T-helper 22 cell (primary cell): ENCODE measurements at places on chromosomes 7 and 10.
A peak's percentile ranks its signal among the peaks of the same experiment; 100 is the strongest.

- peak; percentile 21 for DNase-seq
Measured at GRCh38 chr7:140403878-140404564, at the start of gene RAB19. TSS of gene RAB19 (plus strand) at chr7:140404058. CDS start at chr7:140407647, 3,589 bp downstream.

DNA sequence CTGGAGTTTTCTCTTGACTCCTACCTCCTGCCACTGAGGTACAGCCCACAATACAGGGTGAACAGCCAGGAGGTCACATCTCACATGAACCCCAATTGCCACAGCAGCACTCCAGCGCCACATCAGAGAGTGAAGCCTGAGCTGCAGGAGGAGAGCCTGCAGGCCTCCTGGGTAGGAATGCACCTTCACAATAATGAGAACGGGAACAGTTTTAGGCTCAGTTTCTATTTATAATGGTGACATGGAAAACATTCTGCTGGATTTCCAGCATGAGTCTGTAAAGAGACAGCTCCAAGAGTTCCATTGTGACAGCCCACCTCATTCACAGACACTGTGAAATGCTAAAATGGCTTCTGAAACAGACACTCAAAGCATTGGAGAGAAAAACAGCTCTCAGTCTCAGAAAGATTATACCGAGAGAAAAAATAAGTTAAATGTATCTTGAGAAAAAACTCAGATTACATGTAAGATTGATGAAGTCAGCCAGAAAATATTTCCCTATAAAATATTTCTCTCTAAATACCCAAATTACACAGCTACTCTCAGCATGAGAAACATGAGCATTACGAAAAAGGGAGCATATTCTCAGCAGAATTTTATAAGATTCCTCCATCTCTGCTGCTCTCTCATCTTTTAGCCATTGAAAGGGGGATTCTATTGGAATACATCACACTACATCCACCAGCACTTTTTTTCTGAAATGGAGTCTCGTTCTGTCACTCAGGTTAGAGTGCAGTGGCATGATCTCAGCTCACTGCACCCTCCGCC, 11.3 kb downstream of the ZNF680 start:
- DNase-seq: no peak

- DNase-seq: peak; percentile 75
Measured at GRCh38 chr7:151008511-151009323, 15.6 kb downstream of the ATG9B start.

DNA sequence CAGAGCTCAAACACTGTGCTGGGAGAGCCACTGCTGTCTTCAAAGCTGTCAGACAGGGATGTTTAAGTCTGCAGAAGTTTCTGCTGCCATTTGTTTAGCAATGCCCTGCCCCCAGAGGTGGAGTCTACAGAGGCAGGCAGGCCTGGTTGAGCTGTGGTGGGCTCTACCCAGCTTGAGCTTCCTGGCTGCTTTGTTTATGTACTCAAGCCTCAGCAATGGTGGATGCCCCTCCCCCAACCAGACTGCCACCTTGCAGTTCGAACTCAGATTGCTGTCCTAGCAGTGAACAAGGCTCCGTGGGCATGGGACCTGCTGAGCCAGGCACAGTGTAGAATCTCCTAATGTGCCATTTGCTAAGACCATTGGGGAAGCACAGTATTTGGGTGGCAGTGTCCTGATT, 4.6 kb upstream of the CYP2C19 start:
- DNase-seq: no peak

DNA sequence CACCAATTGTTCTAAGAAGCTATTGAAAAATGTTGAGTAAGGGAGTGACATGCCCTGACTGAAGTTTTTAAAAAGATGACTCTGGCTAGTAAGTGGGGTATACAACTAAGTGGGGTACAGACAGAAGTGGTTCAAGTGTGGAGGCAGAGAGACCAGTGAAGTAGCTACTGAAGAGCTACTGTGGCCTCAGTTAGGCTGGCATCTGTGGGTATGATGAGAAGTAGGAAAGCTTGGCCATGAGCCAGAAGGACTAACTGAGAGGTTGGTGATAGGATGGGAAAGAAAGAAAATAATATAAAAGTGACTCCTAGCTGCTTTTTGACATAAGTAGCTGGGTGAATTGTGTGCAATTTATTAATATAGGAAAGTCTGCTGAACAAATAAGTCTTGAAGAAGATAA, 176.6 kb downstream of the SEMA3D start:
- no peak for DNase-seq

GRCh38 chr10:30490289-30491000, 56.5 kb downstream of the MAP3K8 start:
- DNase-seq: no peak

DNA sequence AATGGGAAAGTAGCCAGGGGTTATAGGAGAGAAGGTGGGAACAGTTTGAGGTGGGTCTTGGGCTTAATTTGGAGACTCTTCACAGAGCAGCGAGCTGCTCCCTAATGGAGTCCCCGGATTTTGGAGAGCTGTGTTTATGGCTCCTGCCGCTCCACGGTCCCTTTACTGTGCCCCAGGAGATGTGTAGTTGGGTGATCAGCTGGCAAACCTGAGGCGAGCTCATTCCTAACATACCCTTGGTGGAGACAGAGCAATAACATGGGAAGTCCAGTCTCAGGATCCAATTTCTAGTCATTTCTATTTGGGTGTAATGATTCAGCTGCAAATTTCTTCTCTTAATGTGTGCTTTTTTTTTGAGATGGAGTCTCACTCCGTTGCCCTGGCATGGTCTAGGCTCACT, 1.5 kb downstream of the GARIN1A start:
- no peak for DNase-seq

DNA sequence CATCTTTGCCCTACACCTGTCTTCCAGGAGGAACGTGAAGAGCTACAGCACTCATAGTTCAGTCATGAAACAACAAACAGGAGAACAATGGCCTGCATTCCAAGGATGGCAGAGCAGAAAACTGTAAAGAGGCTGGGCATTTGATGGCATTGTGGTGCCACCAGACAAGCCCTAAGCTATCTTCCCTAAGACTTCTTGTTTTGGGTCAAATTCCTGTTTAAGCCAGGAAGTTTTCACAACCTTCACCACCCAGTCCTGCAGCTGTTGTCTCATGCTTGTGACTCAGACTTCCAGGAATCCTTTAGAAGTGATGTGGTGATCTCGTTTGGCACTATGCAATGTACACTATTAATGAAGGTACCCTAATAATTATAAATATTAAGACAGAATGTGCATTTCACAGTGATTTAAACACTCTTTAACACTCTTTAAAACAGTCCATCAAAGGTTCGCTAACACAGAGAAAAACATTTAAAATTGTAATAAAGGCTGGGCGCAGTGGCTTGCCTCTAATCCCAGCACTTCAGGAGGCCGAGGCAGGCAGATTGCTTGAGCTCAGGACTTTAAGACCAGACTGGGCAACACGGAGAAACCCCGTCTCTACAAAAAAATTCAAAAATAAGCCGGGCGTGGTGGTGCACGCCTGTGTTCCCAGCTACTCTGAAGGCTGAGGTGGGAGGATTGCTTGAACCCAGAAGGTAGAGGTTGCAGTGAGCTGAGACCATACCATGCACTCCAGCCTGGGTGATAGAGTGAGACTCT, 2.7 kb upstream of the HERPUD2 start:
- no peak for DNase-seq

DNA sequence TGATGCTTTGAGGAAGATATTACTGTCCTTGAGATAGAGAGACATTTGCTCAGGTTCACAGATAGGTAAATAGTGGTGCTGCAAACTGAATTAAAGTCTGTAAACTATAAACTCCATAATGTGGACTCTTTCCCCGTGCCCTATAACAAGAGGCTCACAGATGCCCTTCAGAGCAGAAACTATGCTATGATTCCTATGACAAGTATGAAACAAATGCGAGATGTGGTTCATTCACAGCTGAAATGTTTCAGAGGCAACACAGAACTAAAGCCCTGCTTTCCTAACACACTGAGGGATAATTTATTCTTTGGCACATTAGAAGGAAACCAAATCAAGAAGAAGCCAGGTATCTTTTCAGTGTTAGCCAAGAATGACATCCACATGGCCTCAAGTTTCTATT, 13.4 kb downstream of the CHUK start:
- DNase-seq: no peak

DNA sequence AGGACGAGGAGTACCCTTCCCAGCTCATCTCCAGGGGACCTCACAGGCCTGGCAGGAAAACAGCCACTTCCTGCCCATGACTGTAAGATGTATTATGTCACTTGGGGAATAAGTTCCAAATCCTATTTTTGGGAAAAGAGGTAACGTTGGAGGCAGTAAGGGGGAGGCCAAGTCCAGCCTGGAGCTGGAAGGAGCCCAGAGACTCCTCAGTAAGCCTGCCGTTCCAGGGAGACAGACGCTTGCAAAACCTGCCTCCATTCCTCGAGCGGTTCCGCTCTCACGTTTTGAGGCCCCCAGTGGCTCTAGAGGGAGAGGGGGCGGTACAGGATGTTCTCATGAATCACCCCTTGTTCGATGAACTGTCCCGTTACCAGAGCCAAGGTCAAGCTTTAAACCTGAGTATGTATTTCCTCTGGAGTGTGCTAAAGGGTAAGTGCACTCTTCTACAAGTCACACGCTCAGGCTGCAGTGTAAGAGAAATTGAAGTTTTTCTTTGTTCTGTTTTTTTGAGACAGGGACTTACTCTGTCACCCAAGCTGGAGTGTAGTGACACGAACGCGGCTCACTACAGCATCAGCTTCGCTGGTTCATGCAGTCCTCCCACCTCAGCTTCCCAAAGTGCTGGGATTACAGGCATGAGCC, 45.5 kb upstream of the CYTH3 start:
- DNase-seq: no peak

DNA sequence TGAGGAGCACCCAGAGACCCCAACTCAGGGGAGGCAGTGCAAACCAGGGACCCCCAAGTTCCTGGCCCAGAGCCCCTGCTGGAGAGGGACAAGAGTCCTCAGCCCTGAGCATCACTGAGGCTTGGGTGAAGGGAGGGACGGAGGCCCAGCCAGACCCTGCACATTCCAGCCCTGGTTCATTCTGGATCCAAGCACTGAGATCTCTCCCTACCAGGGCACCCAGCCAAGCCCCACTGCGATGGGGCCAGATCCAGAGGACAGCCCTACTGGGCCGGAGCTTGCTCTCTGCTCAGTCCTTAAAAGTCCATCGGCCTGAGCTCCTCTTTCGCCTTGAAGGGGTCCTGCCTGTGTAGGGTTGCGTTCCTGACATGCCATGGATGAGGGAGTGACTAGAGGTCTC, 40.5 kb upstream of the RABGEF1 start:
- no peak for DNase-seq

DNA sequence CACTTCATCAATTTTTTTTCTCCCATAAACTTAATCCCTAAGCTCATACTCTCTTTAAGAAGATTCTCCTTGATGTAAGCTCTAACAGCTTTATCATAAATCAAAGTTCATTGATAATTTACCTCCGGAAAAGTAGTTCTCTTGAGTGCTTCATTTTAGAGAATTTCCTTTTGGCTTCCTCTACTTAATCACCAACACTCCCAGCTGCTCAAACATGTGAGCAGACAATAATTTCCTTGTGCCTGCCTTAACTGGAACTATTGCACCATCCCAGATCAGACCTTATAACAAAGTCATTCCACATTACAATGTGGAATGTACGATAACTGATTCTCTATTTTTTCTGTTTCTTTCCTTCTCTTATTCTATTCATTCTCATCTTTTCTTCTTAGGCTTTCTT, 5.9 kb downstream of the FEZF1 start:
- DNase-seq: no peak

GRCh38 chr10:119029613-119030420, at the start of gene NANOS1:
TSS of gene NANOS1 (plus strand) at chr10:119029714. CDS start at chr10:119029802, 88 bp downstream.
- no peak for DNase-seq

DNA sequence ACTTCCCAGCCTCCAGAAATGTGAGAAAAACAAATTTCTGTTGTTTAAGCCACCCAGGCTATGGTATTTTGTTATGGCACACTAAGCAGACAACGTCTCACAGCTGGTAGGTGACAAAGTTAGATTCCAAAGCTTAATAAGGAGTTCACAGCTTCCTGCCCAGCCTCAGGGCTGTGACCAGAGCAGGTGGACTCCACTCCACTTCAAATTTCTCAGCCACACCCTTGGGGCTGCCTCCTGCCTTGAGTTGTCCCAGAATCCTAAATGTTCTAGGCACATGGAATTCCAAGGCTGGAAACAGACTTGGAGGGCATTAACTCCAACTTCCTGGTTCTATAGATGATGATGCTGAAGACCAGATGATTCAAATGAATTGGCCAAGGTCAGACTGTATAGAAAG, 310.7 kb downstream of the GRID1 start:
- DNase-seq: no peak

DNA sequence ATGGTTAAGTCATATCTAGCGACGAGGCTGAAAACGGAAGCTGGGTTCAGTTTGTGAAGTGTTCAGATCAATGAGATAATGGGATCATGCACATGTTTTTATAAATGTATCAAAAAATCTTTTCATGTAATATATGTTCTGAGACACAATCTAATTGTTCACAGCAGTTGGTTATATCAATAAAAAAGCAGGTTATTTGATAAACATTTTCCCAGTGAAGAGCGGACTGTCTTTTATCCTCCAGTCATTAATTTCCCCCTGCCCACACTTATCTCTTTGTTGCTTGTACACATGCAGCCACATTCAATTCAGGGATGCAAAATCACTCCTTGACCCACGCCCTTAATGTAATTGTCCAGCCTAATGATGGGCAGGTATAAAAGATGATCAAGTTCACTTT, 563.1 kb downstream of the INHBA start:
- DNase-seq: no peak

- DNase-seq: no peak
Measured at GRCh38 chr7:120412139-120413050, 139.4 kb downstream of the KCND2 start.

DNA sequence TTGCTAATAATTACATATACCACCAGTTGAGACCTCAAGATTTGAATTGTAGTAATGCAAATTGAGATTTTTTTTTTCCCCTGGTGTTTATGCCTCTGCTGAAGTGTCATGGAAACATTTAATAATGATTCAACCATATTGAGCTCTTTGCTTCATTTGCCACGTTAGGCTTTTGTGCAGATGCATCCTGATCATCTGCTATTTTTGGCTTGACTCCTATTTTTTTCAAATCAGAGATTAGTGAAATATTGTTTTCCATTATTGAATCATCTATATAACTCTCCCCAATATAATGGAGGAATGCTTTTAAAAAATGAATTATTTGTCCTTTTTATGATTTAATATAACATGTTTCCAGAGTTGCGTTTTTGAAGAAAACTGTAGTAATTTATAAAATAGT, 115.1 kb downstream of the SRI start:
- DNase-seq: no peak

GRCh38 chr7:123397746-123398338, 136.6 kb downstream of the IQUB start:
- no peak for DNase-seq

- DNase-seq: no peak
Measured at GRCh38 chr10:132096863-132097478, 31.2 kb downstream of the JAKMIP3 start.

GRCh38 chr10:84196941-84197340, 2.6 kb downstream of the CDHR1 start:
- no peak for DNase-seq

GRCh38 chr10:6274484-6274883, 71.8 kb downstream of the PFKFB3 start:
- no peak for DNase-seq

DNA sequence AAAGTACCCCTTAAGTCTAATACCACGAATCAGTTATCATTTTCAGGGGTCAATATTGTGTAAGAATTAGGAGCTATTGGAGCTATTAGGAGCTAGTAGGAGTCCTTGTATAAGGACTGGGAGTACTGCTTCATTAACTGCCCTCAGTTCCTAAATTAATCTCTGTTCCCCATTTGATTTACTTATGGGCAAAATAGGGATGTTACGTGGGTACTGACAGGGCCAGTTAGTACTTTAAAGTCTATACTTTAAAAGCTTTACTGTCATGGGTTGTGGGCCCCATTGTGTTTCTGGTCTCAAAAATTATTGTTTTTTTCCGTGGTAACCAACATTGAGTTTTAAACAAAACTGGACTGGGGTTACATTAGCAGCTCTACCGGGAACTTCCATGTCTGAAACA, 60.3 kb downstream of the PRKAR2B start:
- DNase-seq: no peak
